ENCODE measurements at places on chromosomes 2 and 18. TPM values are rescaled to one million over a fixed set of nuclear protein-coding genes. Genes with fewer than 3 reads are reported as not detected.

Gene LBX2
- 4.8 TPM for total RNA-seq

Gene DNAJC5G
- not detected for total RNA-seq

Gene FOXD4L1
- total RNA-seq = not detected

Gene TMEM182
- total RNA-seq = 6.5 TPM

Gene EPC2
- total RNA-seq = 12.0 TPM

Gene CXCR1
- not detected for total RNA-seq

Gene LGALSL
- total RNA-seq = 8.5 TPM

Gene ERMN
- total RNA-seq = not detected

Gene GALNT14
- 68.4 TPM for total RNA-seq

Gene COMMD1
- 6.4 TPM for total RNA-seq

Gene SERPINB12
- total RNA-seq = not detected

Gene EVX2
- total RNA-seq = not detected

Gene IGFBP5
- total RNA-seq = not detected

Gene AKAIN1
- not detected for total RNA-seq

Gene GALNT3
- 39.6 TPM for total RNA-seq

Gene ANKRD62
- not detected for total RNA-seq

Gene GPR45
- not detected for total RNA-seq

Measured in HT-29 (cell line).